ENCODE measurements at places on chromosomes 7 and 10.
A peak's percentile ranks its signal among the peaks of the same experiment; 100 is the strongest.

- no peak for DNase-seq
Observed at GRCh38 chr10:87918254-87918859, 54.9 kb downstream of the PTEN start.

DNA sequence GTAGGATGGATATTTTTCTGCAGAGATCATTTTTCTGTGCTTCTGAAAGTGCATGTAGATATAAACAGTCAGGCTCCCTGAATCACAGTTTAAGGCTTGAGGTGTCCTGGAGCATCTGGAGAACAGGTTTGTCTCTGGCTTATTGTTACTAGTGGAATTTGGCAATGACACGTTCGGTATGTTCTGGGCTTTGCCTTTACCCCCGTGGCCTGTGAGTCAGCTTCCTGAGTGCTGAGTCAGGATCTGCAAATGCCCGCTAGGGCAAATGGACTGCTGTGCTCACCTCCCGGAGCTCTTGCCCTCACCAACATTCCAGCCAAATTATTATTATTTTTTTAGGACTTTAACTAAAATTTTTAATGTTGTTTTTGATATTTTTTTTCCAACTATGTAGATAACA is 192.5 kb upstream of the PRSS1 start:
- no peak for DNase-seq

DNA sequence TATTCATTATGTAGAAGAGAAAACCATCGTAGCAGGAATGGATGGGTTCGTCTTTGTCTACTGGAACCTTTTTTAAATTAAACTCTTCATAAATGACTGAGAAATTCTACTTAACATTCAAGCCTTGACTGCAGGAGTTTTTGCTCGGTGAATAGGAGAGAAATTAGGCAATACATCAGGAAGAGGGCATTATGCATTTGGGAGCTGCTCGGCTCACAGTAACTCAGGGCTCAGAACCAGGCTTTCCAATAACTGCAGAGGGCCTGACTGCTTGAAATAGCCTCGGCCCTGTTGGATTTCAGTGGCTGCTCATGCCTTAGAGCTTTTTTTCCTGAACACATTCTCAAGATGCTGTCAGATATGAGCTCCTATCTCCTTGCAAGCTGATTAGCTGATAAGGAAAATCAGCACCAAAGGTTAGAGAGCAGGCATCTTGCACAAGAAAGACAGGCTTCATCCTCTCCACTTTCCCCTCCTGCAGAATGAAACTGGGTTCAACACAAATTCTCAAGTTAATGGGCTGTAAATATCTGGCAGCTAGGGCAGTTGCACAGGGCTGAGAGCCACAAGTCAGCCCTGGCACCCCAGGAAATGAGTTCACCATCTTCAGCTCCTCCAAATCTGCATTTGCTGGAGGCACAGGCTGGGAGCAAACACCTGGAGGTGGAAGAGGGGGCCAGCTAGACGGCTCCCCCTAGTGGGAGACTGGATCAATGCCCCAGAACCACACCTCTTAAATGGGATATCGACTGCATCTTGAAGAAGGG is 24.3 kb downstream of the TECTB start:
- DNase-seq = peak; percentile 18

DNA sequence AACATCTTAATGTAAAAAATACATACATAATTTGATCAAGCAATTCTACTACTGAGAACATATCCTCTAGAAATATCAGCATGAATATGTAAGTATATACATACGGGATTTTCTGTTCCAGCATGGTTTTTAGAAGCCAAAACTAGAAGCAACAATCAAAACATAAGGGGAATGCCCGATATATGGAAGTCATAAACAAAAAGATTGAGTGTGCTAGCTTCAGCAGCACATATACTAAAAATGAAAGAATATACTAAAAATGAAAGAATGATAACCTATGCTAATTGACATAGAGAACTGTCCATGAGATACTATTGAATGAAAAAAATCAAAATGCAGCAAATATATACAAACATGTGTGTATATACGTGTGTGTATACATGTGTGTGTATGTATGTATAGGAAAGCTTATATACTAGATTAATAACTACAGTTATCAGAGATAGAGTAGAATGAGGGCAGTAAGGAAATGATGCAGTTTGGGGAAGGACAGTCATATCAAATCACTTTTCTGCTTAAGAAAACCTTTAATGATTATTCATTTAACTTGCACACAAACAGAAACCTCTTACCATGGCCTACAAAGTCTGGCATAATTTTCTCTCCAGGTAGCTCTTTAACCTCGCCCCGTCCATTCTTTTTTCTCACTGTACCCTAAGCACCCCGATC is 72.9 kb downstream of the NPY start:
- no peak for DNase-seq

GRCh38 chr7:115240242-115240641 is 318.3 kb downstream of the MDFIC start:
- DNase-seq = no peak

GRCh38 chr7:18993933-18994668 is 123.3 kb downstream of the TWIST1 start:
- DNase-seq = no peak

- DNase-seq = no peak
Observed at GRCh38 chr10:62080905-62081304, 179.4 kb downstream of the ARID5B start.

DNA sequence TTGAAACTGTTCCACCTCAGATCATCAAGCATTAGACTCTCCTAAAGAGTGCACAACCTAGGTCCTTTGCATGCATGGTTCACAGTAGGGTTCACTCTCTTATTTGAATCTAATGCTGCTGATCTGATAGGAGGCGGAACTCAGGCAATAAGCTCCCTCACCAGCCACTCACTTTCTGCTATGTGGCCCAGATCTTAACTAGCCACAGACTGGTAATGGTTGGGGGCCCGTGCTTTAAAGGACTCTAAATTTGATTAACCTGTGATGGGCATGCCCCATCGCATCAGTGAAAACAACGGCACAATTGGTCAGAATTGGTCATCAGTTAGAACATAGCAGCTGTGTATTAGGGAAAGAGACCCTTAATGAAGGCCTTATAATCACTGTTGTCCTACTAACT is 753.7 kb upstream of the SORCS1 start:
- no peak for DNase-seq

DNA sequence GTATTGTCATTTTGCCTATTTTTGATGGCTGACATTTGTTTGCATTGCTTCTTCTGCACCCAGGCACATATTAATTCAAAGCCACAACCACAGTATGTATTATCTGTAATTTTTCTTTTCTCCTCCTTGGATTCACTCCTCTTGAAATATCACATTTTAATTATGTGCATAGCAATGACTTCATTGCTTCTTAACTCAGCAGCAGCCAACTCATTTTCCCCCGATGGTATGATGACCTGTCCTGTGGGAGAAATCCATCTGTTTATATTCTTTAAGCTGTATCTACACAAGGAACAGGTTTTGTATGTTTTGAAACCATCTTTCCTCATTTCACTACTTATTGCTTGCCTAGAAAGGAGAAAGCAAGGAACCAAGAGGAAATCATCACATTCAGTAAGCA is 588.8 kb downstream of the INHBA start:
- no peak for DNase-seq

- no peak for DNase-seq
Observed at GRCh38 chr7:7687800-7688199, 30.6 kb downstream of the RPA3 start.

GRCh38 chr7:21718391-21718790 is 175.6 kb downstream of the DNAH11 start:
- DNase-seq = no peak

- DNase-seq = no peak
Observed at GRCh38 chr7:41881331-41882130, 178.6 kb upstream of the INHBA start.

- peak; percentile 26 for DNase-seq
Observed at GRCh38 chr7:22016507-22016906, 70.8 kb upstream of the CDCA7L start.

GRCh38 chr10:72315054-72315453 is 39.7 kb downstream of the DNAJB12 start:
- DNase-seq = no peak

DNA sequence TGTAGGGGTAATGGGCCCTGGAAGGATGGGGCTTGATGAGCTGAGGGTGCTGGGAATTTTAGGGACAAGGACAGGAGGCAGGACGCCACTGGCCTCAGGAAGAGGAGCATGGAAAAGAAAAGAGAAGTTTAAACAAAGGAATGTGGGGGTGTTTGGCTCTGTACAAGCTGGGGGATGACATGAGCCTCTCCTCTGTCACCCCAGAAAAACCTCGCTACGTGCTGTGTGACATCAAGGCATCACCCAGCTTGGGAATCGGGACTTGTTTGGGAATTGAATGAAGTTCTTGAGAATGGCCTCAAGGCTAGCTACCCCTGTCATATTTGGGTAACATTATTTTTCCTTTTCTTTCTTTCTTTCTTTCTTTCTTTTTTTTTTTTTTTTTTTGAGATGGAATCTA is 47.7 kb upstream of the HSPB1 start:
- no peak for DNase-seq

- no peak for DNase-seq
Observed at GRCh38 chr10:113385021-113385999, 167.5 kb upstream of the HABP2 start.

DNA sequence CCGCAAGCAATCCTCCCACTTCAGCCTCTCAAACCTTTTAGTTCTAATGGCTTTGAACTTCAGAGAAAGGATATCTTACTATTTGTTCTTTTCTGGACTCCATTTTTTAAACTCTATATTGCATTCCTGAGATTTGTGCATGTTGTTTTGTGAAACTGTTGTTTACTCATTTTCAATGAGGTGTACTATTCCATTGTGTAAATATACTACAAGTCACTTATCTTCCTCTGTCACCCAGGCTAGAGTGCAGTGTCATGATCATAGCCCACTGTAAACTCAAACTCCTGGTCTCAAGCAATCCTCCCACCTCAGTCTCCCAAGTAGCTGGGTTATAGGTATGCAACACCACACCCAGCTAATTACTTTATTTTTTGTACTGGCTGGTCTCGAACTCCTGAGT is 31.4 kb upstream of the AKR1D1 start:
- no peak for DNase-seq

GRCh38 chr10:50536617-50537240 is 87.0 kb downstream of the SGMS1 start:
- DNase-seq = no peak

DNA sequence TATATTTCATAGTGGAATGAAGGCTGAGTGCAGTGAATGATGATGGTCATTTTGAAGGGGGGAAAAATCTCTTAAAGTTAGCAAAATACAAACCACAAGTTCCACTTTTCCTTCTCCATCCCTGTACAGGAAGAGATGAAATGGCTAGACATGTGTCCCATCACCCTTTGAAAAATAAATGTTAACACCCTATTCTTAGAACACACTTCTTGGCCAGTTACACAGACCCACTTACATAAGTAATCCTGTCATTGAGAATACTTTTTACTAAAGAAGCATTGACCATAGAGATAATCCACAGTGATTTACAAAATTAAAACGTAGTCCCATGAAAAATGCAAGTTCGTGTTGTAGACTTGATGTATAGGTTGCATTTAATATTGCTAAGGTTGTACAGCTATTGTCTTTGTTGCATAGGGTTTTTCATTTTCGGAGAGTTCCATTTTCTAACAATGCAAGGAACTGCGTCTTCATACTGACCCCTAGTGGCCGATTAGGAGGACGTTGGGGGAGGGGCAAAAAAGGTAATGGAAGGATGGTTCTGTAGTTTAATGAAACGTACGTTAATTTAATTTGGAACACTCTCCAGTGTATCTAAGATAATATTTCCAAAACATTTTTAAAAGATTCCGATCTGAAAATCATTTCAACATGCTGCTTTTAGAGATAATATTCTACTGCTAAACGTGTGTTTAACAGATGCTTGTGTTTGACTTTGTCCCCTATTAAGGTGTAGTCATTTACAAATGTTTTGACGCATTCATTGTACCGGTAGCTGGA is 60.9 kb downstream of the ARMC3 start:
- no peak for DNase-seq

- no peak for DNase-seq
Observed at GRCh38 chr10:111126077-111126476, 49.2 kb downstream of the ADRA2A start.

GRCh38 chr7:121575194-121575765 is 179.2 kb upstream of the FAM3C start:
- no peak for DNase-seq

GRCh38 chr7:5426226-5426475 is 2.5 kb upstream of the TNRC18 start:
- no peak for DNase-seq

GRCh38 chr10:49534670-49535381 is 4.1 kb downstream of the ERCC6 start:
- no peak for DNase-seq

DNA sequence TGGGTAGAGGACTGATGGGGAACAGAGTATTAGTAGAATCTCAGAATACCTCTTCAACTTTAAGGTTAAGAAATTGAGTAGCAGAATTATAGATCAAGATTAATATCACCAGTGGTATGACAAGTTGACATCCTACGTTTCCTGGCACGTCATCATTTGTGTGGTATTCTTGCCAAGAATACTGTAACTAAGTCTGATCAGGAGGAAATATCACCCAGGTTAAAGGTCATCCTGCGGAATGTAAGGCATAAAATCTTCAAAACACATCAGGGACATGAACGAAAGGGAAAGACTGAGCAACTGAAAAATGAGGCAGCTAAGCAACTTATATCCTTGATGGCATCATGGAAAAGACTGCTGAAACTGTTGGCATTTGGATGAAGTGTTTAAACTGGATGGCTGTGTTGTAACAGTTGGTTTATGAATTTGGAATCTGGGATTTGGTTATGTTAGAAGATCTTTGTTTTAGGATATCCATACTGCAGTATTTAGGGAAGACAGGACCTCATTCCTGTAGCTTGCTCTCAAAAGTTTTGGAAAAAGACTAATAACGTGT is 86.1 kb downstream of the TRIM24 start:
- DNase-seq = no peak

DNA sequence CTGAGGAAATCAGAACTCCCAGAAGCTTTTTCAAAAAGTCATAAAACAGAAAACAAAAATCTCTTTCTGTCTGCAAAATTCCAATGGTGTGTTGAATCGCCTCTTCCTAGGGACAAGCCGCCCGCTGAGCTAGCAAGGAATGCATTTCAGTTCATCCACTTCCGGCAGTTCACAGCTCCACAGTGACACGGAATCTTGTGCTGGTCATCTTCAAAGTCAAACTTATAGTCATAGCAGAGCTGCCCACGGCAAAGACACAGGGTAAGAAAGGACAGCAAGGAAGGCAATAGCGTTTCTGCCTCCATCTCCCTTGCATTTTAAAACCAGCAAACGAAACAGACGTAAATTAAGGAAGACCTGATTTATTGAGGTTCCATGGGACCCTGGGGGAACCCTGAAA is 111.2 kb downstream of the GALNT11 start:
- no peak for DNase-seq

GRCh38 chr10:21849607-21850006 is 153.9 kb downstream of the DNAJC1 start:
- DNase-seq = no peak
